ENCODE measurements at places on chromosomes 3 and 15.
A peak's percentile ranks its signal among the peaks of the same experiment; 100 is the strongest.

GRCh38 chr3:117150628-117151027 lies 441.0 kb downstream of the TUSC7 start:
- DNase-seq, result no peak

- DNase-seq, result no peak
These were observed 449 bp downstream of the ROBO1 start for GRCh38 chr3:79767194-79767904.

DNA sequence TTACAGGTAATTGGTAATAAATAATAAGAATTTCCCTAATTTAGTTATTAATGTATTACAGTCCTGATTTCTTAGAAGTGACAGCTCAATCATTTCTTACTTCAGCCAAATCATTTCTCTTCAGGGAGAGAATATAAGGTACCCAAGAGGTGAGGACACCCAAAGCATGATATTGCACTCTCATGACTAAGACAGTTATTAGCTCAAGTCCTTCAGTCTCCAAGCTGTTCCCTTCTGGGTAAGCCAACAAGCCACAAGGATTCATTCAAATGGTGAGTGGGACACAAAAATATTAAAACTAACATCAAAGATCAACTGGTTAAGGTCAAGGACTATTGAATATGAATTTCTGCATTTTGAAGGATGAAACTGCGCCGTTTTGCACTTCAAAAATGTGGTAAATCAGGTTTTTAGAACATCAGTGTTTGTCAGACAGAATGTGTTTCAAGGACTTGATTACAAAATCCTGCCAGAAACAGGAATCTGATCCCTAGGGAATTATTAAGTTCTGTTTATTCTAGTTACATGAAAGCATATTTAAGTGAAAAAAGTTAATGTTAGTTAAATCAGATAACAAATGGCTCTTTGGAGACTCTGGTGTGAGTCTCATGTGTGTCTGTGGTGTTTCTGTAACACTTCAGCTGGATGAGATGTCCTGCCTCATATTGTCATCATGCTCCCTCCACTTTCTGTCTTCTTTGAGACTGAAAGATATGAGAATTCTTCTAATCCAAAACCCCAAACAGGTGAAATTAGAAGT lies 101.7 kb upstream of the COL8A1 start:
- DNase-seq, result no peak

- DNase-seq, result no peak
These were observed 730 bp upstream of the RPL14 start for GRCh38 chr3:40456279-40456939.

DNA sequence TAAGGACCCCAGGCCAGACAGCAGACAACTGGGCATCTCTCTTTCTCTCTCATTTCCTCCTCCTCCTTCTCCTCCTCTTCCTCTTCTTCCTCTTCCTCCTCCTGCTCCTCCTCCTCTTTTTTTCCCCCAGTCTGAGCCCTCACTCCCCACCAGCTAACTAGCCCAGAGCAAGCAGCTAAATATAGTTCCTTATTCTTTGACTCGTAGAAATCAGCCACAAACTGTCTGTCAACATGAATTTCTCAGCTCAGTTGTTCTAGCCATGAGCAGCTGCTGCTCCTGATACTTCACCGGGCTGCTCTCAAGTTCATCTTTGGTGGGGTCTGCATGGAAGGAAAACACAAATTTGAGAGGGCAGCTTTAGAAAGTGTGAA lies 19.2 kb upstream of the LOXL1 start:
- no peak for DNase-seq

DNA sequence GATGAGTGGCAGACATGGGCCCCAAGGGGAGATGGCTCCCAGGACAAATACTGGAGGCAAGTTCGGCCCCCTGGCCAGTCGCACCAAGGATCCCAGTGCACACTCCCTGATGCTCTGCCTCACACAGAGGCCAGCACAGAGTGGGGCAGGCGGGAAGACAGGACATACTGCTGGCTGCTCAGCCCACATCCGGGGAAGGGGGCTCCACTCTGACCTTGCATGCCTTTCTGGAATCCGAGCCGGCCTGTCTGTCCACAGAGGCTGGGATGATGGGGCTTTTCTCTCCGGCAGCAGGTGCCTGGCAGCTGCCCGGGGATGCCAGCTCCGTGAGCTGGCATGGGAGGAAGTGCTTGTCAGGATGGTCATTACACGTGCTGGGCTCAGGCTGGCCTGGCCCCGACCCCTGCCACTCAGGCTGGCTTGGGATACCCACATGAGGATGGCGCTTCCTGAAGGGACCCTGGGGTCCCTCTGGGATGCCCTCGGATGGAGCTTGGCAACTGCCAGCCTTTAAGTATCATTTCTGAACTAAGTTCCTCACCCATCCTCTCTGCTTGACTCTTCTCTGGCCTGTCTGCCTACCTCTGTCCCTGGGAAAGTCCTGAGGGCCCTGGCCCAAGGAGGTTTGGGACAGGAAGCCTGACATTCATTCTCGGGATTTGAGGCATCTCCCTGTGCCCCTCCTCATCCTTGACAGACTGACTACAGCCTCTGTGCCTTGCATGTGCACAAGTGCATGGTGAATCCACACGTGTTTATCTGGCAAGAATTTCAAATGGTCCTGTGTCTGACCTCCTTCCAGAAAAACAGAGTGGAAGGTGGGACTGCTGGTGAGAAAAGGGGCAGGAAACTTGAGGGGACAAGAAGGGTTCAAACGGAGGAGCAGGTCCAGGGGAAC lies 46.5 kb downstream of the EXOG start:
- DNase-seq, result no peak

GRCh38 chr3:129576514-129577352 lies 29.7 kb downstream of the PLXND1 start:
- DNase-seq, result peak; percentile 32

DNA sequence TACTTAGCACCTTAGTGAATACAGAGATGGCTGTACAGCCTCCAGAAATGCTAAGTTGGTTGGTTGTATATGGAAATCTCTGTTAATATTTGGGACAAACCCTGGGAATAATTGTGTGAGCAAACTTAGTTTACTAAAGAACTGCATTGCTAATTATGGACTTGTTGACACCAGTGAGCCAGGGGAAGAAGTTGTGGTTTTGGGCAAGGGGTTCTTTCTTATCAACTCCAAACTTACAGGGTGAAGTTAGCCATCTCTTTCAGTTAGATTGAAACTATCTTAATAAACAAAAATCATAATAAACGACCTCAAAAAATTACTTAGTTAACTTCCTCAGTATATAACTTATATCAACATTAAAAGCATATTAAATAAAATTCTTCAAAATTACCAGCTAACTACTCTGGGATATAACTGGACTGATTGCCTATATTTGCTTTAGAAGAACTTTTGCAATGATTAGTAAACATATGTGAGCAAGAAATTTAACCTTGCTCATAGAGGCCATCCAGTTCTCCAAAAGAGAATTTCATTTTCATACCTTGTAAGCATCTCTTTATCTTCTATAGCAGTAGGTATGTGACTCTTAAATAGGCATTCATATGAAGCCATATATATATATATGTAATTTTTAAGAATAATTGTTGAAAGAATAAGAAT lies 24.7 kb downstream of the MBNL1 start:
- DNase-seq, result no peak

GRCh38 chr3:11548721-11549131 lies 95.0 kb downstream of the VGLL4 start:
- no peak for DNase-seq

DNA sequence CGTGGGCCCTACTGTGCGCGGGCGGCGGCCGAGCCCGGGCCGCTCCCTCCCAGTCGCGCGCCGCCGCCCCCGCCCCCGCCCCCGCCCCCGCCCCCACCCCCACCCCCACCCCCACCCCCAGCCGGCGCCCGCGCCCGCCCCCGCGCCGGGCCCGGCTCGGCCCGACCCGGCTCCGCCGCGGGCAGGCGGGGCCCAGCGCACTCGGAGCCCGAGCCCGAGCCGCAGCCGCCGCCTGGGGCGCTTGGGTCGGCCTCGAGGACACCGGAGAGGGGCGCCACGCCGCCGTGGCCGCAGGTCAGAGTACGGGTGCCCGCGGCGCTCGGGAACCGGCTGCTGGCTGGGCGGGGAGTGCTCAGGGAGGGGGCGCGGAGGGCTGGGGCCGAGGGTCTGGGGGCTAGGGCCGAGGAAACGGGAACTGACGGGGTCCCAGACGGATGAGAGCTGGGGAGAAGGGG lies 1.1 kb upstream of the PPARG start:
- no peak for DNase-seq

- DNase-seq, result no peak
These were observed 18.4 kb upstream of the ZBTB47 start for GRCh38 chr3:42635111-42635510.

DNA sequence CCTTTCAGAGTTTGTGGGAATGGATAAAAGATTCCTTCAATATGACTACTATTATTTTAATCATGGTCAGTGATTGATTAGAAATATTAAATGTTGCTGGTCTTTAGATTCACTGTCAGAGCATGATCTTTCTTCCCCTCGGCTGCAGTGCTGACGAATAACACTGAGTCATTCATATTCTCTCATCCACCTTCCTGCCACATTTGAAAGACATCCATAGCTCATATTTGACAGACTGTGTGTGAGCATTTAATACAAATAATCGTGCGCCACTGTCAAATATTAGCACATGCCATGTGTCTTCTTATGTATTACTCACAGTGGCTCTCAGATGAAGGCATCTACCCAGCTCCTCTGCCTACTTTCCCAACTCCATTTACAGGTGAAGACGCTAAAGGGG lies 476.5 kb upstream of the TPRG1 start:
- DNase-seq, result no peak

GRCh38 chr3:46143951-46144473 lies 64.1 kb downstream of the CCR1 start:
- DNase-seq, result no peak

- no peak for DNase-seq
These were observed 78.8 kb upstream of the STRIT1 start for GRCh38 chr3:155372281-155372680.

DNA sequence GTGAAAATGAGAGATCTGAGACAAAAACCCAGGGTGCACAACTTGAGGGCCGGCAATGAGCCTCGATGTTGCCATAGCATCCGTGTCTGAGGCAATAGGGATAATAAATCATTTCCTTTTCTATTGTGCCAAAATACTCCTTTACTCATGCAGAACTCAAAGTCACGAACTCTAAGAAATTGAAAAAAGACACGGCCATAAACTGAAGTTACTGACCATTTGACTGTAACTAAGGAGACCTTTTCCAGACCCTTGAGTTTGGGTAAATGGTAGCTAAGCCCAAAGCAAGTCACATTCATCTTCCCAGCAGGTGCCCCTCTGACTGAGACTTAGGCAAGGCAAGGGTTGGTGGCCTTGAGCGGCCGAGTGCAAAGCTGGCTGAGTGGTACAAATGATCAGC lies 141.2 kb upstream of the SLCO3A1 start:
- no peak for DNase-seq

DNA sequence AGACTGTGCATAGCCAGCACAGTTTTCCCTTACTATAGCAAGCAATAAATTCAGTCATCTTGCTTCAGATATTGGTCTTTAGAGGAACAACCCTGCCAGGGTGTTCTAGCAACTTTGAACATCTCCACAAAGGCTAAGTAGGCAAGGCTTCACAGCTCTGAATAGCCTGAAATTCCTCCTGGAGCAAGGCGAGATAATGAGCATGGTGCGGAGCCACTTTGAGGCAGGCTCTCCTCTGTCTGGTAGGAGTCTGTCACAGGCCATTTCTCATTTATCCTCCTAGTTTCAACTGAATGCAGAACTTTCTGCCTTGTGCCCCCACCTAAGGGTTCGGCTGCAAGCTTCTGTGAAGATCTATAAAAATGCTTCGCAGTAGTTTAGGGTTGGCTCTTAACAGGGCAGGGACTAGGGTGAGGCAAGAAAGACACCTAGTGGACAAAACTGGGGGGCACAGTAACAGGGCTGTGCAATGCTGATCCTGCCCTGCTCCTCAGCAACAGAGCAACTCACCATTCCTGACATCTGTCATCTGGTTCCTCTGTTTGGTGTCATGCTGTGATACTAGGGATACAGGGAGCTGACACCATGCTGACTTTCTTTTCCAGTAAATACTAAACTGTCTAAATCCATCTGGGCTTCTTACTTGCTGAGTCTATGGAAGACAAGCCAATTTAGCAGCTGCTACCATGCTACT lies 16.6 kb upstream of the EHHADH start:
- no peak for DNase-seq

DNA sequence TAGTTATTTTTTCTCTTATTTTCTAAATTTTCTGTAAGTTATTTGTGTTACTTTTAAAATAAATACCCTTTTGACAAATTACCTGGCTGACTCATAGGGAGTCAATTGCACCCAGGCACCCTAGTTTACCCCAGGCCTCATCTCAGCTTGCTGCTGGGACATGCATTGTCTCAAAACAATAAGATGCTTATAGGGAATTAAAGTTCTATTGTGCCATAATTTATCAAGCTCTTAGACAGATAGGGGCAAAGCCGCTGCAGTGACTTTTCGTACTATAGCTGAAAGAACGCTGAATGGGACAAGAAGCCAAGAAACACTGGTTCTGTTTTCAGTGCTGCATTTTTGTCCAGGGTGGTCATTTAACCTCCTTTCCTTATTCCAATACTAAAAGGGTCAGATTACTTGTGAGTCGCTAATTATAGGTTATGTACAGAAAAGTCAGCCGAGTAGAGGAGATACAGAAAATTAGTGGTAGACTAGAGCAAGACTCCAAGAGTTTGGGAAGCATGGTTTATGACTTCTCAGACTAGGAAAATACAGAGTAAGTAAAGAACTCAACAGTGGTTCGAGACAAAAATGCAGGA lies 50.3 kb downstream of the EXD1 start:
- no peak for DNase-seq

DNA sequence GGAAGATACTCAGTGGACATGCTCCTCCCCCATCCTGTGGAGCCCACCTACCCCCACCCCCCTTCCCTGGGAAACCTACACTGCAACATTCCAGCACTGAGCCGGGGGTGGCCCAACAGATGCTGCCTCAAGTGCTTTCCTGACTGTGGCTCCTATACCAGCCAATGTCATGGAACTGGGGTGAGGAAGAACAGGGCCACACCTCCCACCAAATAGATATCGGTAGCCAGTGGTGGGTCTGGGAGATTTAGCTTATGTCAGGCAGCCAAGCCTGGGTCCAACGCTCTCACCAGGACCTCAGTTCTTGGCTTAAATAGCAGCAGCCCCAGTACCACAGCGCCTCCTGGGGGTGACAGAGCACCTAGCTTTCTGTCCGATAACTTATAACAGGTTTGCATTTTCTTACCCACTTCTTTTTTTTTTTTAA lies 30.3 kb downstream of the CDC25A start:
- DNase-seq, result no peak

DNA sequence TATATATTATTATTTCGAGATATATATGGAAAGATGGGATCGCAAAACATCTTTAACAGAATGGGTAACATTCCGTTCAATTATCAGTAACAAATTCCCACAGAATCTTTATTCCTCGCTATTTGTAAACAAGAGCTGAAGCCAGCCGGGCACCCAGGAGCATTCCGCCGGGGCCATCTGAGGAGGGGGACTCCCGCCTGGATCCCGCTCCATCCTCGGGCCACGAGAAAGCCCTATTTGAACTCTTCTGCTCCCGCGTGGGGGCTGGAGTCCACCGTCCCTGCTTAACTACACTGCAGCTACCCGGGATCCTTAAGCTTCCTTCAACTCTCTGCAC lies 687 bp downstream of the GPR176 start:
- no peak for DNase-seq

GRCh38 chr15:32664796-32665195 lies 23.3 kb downstream of the SCG5 start:
- DNase-seq, result no peak
